Right forelimb (tissue), 1 donor: ENCODE measurements at places on chromosomes 2 and 18.

GRCh38 chr2:24920098-24920808, at the start of gene ADCY3:
ADCY3 (minus strand) TSS chr2:24920237; CDS start chr2:24918987, 1,250 bp downstream.
- DNase-seq = peak; percentile 75

GRCh38 chr2:14743861-14744260, 111.3 kb downstream of the LRATD1 start:
- DNase-seq = no peak

GRCh38 chr2:216698895-216699294, 3.5 kb upstream of the IGFBP5 start:
- DNase-seq = no peak

DNA sequence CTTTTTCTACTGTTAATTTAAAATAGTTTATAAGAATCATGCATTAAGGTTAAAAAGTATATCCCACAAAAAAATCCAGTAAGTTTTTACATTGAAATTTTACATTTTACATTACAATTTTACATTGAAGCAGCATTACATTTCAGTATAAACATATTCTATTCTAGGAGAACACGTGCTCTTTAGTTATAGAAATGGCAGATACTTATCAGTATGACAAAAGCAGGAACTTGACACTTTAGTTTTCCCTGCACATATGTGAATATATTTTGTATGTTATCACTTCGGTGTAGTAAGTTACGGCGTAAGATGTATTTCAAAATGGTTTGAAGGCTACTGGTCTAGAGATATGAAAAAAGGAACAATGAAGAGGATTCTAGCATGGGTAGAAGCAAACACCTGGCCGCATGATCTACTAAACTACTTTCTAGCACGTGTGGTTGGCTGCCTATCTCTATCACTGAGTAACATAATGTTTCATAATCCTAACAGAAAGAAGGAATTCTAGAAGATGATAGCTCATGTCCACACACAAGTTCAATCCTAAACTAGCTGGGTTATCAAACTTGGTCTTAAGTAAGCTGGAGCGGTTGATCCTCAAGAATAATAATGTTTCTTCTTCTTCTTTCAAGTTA, 5.4 kb downstream of the IMMT start:
- DNase-seq = no peak

DNA sequence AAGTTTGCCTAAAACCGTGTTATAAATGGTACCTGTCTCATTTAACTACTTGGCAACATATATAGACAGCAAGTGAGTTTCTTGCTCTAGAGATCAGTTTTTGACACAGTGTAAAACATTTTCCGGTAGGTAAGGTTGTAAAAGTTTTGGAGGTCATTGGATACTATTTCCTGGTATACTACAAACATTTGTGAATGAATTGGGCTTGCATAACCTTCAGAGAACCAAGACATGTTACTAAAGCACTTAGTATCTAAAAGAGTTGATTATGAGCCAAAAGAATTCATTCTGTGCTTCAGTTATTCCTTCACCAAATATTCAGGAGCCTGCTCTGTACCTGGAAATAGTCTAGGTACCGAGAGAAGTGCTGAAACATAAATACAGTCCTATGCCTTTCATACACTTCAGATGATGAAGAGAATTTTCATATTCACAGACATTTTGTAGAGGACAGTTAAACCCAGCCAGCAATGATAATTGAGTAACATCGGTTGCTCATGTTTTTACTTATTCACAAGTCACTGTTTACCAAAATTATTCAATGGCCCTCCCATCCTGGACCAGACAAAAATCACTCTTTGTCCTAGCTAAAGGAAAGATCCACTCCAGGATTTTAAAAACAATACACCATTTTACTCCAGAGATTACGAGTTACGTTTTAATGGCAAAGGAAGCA, 319.4 kb upstream of the RBMS1 start:
- no peak for DNase-seq

- DNase-seq = no peak
Observed at GRCh38 chr2:160005908-160006307, 56.5 kb downstream of the PLA2R1 start.

- DNase-seq = no peak
Observed at GRCh38 chr2:201128033-201128432, 12.1 kb downstream of the CFLAR start.

- no peak for DNase-seq
Observed at GRCh38 chr2:215722986-215723630, 287.2 kb upstream of the FN1 start.

DNA sequence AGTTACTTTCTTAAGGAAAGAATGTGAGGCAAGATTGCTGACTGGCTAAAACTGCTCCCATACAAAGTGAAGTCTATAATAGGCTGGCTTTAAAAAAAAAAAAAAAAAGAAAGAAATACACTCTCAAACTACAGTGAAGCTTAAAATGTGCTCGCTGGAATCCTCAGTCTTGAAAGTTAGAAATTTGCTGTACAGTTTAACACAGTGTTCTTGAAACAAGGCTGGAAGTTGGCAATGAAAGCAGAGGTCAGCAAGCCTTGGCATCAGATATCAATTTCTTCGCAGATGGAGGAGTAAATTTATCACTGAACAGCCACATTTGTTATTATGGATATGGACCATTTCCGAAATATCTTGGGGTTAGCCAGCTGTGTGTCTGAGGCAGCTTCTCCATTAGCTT, 392.9 kb downstream of the ZNF516 start:
- DNase-seq = no peak

GRCh38 chr2:11527001-11527400, 6.8 kb upstream of the GREB1 start:
- no peak for DNase-seq
